Activated T-cell treated with anti-CD3 and anti-CD28 coated beads, Interleukin-2, amount 50 U/mL, for 72 hours (primary cell): ENCODE measurements at places on chromosomes 11 and 22. TPM values are rescaled to one million over a fixed set of nuclear protein-coding genes. Genes with fewer than 3 reads are reported as not detected.

ZBED4 gene
- 23.6 TPM for total RNA-seq

GRCh38 chr11:104705490-104706190 is 192.6 kb downstream of the CASP12 start:
- DNase-seq = peak; percentile 75

DNA sequence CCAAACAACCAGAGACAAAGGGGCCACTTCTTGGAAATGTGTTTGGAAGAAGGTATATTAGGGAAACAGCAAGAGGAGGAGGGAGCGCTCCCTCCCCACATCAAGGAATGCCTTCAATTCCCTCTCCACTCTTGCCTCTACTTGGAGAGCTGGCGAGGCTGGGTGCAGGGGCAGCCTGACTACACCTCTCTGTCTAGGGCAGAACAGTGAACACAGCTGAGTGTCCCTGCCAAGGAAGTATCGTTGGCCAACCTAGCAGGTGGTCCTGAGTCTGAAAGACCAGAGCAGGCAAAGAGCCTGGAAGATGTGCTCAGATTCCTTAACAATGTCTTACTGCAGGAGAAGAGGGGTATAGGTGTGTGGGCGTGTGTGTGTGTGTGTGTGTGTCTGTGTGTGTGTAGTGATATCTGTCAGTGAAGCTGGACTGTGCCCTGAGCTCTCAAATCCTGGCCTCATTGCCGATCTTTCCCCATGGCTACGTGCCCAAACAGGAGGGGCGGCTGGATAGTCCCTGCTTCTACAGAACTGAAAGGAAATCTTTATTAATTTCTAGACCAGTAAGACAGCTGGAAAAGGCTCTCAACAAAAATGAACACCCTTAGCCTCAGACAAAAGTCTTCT is 46.8 kb downstream of the PAMR1 start:
- no peak for DNase-seq

GRCh38 chr11:112620621-112621394 is 340.4 kb upstream of the NCAM1 start:
- no peak for DNase-seq

DNA sequence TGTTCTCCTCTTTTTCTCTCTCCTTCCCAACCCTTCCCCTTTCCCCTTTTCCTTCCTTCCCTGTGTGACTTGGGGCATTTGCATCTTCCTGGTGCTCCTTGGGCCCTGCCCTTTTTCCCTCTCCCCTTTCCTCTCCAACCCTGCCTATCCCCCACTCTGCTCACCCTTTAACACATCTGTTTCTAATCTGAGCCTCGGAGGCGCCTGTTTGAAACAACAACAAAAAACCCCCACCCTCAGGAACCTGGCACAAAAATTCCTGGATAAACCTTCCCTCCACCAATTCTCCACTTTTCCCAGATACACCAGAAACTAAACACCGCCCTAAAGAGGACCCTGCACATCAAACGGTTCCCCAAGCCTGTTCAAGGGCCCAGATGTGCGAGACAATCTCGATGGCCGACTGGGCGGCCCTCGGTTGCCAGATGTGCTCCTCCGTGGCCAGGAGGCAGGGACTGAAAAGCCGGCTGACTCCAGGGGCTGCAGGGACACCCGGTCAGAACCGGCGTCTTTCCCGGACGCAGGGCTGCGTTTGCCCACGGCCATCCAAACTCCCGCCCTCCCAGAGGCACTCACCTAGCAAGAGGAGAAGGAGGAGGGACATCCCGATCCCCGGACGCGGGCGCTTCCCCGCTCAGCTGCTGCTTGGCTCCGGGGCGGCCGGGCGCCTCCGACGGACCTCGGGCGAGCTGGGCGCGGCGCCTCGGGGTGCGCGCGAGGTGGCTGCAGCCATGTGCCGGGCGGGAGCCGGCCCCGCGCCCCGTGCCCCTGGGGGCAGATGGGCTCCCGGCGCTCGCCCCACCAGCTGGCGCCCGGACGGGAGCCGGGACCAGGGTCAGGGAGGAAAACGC is 486 bp downstream of the CLMP start:
- peak; percentile 6 for DNase-seq
